Left lung (tissue), 14 donors: ENCODE measurements at places on chromosomes 2 and 18. TPM values are rescaled to one million over a fixed set of nuclear protein-coding genes. Genes with fewer than 3 reads are reported as not detected.

The OTX1 gene
- 0.12 TPM for total RNA-seq

The HSPE1 gene
- total RNA-seq = 96.7 TPM

The SLC23A3 gene
- 3.8 TPM for total RNA-seq

The PARD3B gene
- 24.6 TPM for total RNA-seq

The SPATA3 gene
- total RNA-seq = not detected

The HOXD11 gene
- total RNA-seq = not detected

- no peak overlapping the region for H3K4me3 ChIP-seq
- no peak for DNase-seq
- no peaks in the 10 kb centered on the region for H3K4me1 ChIP-seq
Observed at GRCh38 chr2:177106212-177106611, 106.4 kb upstream of the HNRNPA3 start.

GRCh38 chr2:65107530-65107929 lies 22.4 kb downstream of the RAB1A start:
- peaks cover 3% of the 10 kb centered on the region for H3K4me1 ChIP-seq
- no peak overlapping the region for H3K4me3 ChIP-seq
- no peak for DNase-seq
- H3K27ac ChIP-seq = no peak overlapping the region
- peaks cover 35% of the 10 kb centered on the region for H3K36me3 ChIP-seq

DNA sequence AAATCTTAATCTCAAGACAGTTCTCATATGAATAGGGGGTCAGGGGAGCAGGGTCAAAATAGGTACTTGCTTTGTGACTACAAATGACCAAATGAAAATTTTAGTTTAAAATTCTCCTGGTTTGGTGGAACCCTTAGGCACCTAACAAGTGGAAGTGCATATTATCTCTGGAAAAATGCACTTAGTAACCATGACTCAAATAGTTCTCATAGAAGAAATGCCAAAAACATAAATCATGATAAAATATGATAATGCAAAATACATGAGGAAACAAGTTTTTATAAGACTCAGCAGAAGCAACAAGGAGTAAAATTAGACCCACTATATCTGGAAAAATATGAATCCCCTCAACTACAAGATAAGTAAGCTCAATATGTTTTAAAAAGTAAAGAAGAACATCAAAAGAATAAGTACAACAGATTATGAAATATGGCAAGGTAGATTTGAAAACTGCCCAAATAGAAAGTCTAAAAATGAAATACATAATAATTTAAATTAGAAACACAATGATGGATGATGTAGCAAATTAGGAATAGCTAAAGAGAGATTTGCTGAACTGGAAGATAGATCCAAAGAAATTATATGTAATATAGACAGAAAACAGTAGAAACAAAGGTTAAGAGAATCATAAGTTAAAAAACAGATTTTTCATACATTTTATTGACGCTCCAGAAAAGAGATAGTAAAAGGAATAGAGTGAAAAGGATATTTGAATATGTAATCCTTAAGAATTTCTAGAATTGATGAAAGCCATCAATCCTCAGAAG lies 308.3 kb downstream of the SETBP1 start:
- no peaks in the 10 kb centered on the region for H3K4me1 ChIP-seq
- DNase-seq = no peak
- no peaks in the 10 kb centered on the region for H3K27me3 ChIP-seq

GRCh38 chr2:173612354-173612753 lies 257.7 kb downstream of the CDCA7 start:
- H3K4me1 ChIP-seq = no peaks in the 10 kb centered on the region
- no peak for DNase-seq
- peaks cover 14% of the 10 kb centered on the region for H3K27me3 ChIP-seq
- no peak overlapping the region for H3K27ac ChIP-seq
- H3K4me3 ChIP-seq = no peak overlapping the region

DNA sequence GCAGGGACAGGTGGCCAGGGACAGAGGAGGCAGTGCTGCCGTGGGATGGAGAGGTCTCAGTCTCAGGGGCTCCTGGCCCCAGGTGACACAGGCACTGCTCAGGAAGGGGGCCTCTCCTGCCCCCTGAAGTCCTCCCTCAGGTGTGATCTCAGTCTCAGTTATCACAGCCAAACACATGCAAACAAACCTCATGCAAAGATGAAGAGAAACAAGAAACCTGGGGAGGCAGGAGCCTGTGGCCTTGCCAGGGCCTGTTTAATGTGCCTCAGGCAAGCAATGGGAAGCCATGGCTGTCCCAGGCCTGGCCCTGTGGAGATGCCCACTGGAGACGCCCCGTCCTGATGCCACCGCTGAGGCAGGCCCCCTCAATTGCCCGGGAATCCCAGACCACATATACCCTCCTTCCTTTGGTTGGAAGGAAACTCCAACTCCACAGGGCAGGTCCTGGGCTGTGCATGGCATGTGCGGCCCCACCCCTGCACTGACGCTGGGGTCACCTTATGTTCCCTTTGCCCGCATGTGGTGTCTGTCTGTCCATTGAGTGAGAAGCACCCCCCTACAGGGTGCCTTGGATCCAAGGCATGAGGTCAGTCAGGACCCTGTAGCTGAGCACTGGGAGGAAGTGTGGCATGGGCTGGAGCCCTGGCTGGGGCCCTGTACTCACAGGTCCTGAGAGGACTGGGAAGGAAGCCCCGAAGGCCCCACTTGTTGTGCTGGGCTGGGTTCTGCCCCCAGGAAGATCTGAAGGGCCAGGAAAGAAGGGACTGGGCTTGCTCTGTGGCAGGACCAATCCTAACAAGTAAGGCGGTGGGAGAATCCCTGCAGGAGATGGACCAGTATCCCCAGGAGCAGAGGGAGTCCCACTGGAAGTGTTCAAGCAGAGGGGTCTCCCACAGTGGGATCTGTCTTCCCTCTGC lies 68.8 kb upstream of the RAB6C start:
- no peaks in the 10 kb centered on the region for H3K36me3 ChIP-seq
- H3K4me1 ChIP-seq = no peaks in the 10 kb centered on the region
- DNase-seq = peak; percentile 16

GRCh38 chr2:1697601-1698000 lies 46.7 kb downstream of the PXDN start:
- no peak overlapping the region for H3K27ac ChIP-seq
- no peaks in the 10 kb centered on the region for H3K27me3 ChIP-seq
- H3K36me3 ChIP-seq = peaks cover 1% of the 10 kb centered on the region
- DNase-seq = no peak
- H3K4me3 ChIP-seq = no peak overlapping the region

GRCh38 chr18:28485210-28485801 lies 308.4 kb upstream of the CDH2 start:
- H3K27me3 ChIP-seq = no peaks in the 10 kb centered on the region
- DNase-seq = no peak
- no peaks in the 10 kb centered on the region for H3K36me3 ChIP-seq
- no peak overlapping the region for H3K27ac ChIP-seq

DNA sequence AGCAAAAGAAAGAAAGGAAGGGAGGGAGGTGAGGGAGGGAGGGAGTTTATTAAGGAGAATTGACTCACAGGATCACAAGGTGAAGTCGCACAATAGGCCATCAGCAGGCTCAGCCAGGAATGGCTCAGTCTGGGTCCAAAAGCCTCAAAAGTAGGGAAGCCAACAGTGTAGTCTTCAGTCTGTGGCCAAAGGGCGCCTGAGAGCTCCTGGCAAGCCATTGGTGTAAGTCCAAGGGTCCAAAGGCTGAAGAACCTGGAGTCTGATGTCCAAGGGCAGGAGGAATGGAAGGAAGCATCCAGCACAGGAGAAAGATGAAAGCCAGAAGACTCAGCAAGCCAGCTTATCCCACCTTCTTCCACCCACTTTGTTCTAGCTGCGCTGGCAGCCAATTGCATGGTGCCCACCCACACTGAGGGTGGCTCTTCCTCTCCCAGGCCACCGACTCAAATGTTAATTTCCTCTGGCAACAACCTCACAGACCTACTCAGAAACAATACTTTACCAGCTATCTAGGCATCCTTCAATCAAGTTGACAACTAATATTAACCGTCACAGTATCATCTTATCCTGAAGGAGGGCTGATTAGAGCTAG lies 5.8 kb upstream of the ACAA2 start:
- no peaks in the 10 kb centered on the region for H3K36me3 ChIP-seq
- no peak overlapping the region for H3K4me3 ChIP-seq
- no peak overlapping the region for H3K27ac ChIP-seq

- H3K4me3 ChIP-seq = no peak overlapping the region
- no peak for DNase-seq
- H3K27me3 ChIP-seq = no peaks in the 10 kb centered on the region
- H3K4me1 ChIP-seq = peaks cover 8% of the 10 kb centered on the region
- no peak overlapping the region for H3K27ac ChIP-seq
Observed at GRCh38 chr18:35969676-35970075, 2.8 kb upstream of the RMP24 start.

DNA sequence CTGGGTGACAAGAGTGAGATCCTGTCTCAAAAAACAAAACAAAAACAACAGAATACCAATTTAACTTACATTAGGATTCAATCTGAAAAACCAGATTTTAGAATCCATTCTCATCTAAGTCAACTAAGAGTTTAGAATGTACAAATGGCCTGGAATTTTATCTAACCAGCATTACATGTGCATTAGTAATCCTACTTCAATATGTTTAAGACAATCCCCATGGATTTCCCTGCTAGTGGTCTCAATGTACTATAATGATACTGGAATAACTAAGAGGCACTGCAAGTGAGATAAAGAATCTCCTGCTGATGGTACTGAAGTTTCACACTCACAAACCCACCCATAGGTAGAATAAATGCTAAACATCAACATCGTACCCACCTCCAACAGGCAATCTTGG lies 53.9 kb upstream of the DNER start:
- H3K4me1 ChIP-seq = no peaks in the 10 kb centered on the region
- no peak overlapping the region for H3K4me3 ChIP-seq
- H3K27me3 ChIP-seq = no peaks in the 10 kb centered on the region
- no peak overlapping the region for H3K27ac ChIP-seq
- peaks cover 5% of the 10 kb centered on the region for H3K36me3 ChIP-seq

DNA sequence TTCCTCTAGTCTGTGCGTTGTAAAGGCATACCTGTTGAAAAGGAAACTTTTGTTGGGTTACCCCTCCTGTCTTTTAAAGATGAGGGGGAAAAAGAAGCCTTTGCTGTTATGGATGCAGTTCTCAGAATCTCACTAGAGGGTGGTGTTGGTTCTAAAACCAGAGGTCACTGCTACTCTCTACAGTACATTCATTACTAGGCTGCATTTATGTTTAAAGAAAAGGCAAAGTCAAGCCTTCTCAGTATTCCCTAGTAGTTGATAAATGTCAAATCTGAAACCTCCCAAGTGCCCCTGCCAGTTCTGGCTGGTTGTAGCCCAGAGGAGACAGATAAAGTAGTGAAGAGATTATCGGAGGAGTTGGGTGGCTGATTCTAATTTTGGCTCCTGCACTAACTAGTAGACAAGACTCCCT lies 1.4 kb upstream of the PLCL1 start:
- H3K27ac ChIP-seq = no peak overlapping the region
- peaks cover 22% of the 10 kb centered on the region for H3K4me1 ChIP-seq
- H3K36me3 ChIP-seq = no peaks in the 10 kb centered on the region
- no peaks in the 10 kb centered on the region for H3K27me3 ChIP-seq
- H3K4me3 ChIP-seq = no peak overlapping the region
- DNase-seq = peak; percentile 71

GRCh38 chr2:144509001-144509878 lies 10.7 kb downstream of the ZEB2 start:
- peak overlapping the region; percentile 98 for H3K27ac ChIP-seq
- no peak for DNase-seq
- no peak overlapping the region for H3K4me3 ChIP-seq
- H3K4me1 ChIP-seq = peaks cover 18% of the 10 kb centered on the region
- no peaks in the 10 kb centered on the region for H3K27me3 ChIP-seq

DNA sequence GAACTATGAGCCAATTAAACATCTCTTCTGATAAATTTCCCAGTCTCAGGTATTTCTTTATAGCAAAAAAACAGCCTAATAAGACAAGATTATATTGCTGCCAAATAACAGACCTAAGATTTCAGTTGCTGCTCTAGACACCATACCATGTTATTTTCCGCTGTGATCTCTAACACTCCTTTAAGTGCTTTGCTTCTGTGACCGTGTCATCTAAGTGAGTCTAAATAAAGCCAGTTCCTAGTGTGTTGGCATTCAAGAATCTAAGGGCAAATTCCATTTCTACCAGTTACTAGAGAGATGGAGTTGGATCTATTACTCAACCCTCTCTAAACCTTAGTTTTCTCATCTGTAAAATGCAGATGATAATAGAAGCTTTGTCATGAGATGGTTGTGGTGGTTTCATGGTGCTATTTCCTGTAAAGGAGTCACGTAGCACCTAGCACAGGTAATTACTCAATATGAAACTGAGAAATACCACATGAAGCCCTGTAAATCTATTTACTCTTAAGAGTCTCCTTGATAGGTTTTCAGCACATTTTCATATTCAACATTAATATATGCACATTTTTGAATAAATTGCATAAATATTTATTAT lies 40.5 kb downstream of the SPHKAP start:
- no peaks in the 10 kb centered on the region for H3K27me3 ChIP-seq
- no peak overlapping the region for H3K27ac ChIP-seq
- H3K4me1 ChIP-seq = no peaks in the 10 kb centered on the region
- no peak for DNase-seq
